ENCODE measurements at places on chromosomes 4 and X. TPM values are rescaled to one million over a fixed set of nuclear protein-coding genes. Genes with fewer than 3 reads are reported as not detected.

DNA sequence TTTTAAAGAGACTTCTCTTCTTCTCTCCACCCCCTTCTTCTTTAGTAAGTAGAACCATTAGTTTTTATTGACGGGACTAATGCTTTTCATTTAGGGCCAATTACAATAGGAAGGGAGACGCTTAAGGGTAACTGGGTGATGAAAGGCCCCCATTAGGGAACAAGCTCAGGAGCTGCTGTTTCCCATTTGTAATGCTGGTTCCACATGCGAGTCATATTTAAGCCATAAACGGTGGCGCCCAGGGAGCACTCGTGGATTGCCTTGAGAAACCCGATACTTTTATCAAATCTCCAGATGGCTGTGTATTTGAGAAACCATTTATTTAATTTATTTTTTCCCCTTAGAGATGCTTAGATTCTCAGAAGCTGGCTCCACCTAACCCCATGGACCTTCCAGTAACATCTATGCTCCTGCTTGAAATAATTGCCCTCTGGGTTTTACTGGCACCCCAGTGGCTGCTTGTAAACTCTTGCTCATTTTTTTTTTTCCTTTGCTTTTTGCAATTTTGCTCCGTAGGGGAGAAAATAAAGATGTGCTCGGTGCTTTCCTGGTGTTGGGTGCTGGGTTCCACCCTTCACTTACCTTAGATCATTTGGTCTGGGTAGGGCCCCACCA is 124.2 kb upstream of the MSX1 start:
- DNase-seq = no peak

DNA sequence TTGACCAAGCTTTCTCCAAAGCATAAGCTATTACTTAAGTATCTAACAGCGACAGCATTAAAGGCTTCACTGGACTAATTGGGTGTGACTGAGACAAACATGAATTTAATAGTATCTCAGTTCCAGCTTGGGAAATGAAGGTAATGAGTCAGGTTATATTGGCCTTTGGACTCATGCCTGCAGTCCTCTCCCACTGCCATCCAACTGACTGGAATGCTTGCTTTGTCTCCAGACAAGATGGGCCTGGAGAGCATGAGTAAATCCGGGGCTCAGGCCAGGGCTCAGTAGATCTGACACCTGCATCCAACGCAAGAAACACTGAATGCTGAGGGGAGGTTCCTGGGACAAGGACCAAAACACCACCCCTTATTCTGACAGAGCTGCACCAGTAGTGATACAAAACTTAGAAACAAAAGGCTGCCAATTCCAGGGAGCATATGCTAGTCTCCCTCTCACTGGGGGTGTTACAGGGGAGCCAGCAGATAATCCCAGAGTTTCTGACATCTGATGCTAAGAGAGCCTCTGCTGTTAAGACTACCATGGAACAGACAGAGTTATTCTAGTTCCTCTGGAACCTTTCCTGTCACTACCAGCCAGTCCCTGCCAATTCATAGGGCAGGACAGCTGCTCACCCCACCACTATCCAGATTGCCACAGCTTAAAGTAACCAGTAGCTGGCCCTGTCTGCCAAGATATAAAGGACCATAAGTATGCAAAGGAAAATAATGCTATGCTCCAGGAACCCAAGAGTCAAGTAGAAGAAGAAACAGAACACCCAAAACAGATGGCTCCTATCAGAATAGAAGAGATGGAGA is 293.8 kb downstream of the IQCM start:
- no peak for DNase-seq

- DNase-seq = no peak
These were observed 305.9 kb downstream of the AFF2 start for GRCh38 chrX:148806145-148806870.

GRCh38 chr4:129131343-129131742 is 35.4 kb downstream of the C4orf33 start:
- DNase-seq = no peak

DNA sequence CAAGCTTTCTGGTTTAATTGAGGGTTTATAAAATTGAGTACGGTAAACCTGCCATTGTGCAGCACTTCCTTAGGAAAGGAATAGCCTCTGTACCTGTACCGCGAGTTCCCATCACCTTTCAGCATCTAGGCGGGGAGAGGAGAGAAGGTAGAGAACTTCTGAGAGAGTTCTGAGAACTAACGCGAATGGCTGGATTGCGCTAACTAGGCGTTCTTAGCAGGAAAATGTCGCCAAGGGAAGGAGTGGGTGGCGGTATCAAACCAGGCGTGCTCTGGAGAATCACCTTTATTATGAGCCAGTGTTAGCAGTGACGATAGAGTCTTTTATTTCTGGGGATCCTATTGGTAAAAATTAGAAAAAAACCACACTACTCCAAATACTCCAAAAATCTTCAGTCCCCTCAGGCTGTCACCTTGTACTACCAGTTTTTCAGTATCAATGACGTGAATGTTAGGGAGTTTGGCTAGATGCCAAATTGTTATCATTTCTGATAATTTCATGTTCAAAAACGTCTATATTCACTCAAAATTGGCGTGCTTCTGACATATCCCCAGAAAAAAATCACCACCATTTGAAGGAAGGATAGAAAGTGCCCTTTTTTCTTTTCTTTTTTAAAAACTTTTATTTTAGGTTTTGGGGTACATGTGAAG is 1.4 kb downstream of the UGT8 start:
- DNase-seq = peak; percentile 40

Gene ARHGAP6
- 4.4 TPM for total RNA-seq

- no peak for DNase-seq
These were observed 11.7 kb upstream of the EXOSC9 start for GRCh38 chr4:121789455-121789854.

DNA sequence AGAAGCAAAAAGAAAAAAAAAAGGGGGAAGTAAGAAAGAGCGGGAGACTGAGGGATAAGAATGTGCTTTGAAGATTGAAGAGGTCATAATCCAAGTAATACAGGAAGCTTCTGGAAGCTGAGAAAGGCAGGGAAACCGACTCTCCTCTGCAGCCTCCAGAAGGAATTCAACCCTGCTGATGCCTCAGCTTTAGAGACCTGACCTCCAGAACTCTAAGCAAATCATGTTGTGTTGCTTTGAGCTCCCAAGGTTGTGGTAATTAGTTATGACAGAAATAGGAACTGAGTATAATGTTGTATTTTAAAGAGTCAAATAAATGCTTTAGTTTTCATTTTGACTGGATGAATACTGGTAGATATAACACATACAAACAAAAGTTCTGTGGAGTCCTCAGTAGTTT is 48.0 kb upstream of the FAT1 start:
- DNase-seq = no peak

DNA sequence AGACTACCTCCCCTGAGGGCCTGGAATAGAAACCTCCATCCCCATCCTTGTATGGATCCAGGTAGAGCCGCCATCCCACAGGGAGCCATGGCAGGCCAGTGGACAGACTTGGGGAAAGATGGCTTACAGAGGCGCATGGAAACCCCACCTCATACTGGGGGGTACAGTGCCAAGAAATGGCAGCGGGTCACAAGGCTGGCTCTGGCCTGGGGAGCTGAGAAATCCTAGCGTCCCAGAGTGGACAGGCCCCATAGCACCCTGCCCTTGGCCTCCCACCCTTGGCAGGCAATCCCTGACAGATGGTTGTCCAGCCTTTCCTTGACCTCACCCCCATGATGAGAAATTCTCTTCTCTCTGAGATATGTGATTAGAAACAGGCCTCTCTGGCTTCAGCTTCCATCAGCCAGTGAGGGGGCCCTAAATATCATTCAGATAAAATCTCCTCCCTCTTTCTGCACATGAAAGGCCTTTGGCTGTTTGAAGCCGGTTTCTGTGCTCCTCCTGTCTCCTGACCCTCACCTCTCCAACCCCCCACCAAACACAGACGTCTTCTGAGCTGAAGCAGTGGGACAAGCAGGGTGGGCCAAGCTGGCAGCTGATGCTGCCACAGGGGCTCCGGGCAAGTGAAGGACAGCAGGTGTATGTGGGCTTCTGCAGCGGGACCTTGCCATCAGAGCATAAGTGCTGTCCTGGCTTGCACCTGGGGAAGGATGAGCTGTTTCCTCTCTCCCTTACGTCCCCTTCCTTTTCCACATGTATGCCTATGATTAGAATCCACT is 204.4 kb upstream of the MAMLD1 start:
- no peak for DNase-seq

Gene SHROOM2
- 11.5 TPM for total RNA-seq

GRCh38 chr4:141826260-141826659 is 189.9 kb downstream of the IL15 start:
- DNase-seq = no peak

DNA sequence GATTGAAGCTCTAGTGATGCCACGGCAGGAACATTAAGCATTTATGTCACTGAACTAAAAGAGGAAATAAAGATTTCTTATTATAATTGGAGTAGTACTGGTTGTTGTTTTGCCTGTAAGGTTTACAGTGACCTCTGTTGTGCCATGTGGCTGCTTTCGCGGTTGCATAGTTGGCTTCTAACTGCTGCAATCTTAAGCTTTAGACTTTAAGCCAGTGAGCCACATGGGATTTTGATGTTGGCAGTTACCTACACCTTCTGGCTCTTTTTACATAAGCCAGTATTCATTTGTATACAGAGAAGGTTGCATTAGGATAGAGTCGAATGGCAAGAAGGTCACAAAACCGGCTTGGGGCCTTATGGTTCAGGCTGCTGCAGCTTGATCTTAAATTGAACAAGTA is 1311.6 kb downstream of the RAPGEF2 start:
- DNase-seq = no peak

Gene RNF128
- total RNA-seq = 13.5 TPM

- DNase-seq = no peak
These were observed 603.2 kb downstream of the STIM2 start for GRCh38 chr4:27463816-27464215.

DNA sequence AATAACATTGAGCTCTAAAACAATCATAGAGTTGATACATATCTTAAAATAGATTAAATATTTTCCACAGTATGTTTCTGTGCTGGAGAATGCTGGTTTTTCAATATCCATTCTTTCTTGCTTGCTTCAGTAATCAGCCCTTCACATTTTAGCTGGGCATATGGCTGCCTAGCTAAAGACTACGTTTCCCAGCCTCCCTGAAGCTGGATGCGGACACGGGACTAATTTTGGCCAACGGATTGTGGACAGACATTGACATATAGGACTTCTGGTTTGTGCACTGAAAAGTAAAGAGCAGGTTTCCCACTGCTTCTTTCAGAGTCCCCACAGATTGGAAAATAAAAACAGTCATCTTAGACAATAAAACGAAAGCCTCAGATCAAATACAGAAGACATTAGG is 97.3 kb downstream of the COL25A1 start:
- no peak for DNase-seq

Gene RASGEF1B
- total RNA-seq = 20.5 TPM

Gene GPR173
- 2.2 TPM for total RNA-seq

- DNase-seq = no peak
These were observed 240.2 kb downstream of the ADGRL3 start for GRCh38 chr4:61440321-61440720.

GRCh38 chr4:75989846-75990528 is 758 bp downstream of the SDAD1 start:
- DNase-seq = no peak

DNA sequence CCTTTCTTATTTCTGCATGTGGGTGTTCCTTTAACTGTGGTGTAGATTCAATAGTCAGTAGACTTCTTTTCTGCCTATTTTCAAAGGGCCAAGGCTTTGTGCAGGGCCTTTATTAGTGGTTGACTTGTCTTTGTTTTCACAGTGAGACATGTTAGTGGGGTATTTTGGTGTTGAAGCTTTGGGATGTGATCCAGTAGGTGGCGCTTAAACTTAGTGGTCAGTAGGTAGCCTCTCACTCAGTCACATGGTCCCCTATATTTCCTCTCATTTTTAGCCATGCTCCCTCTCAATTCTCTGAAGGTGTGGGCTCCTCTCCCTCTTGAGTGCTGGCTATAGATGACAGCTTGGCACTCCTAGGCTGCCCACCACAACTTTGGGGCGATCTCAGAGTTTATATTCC is 23.4 kb upstream of the SLC10A7 start:
- DNase-seq = no peak
